ENCODE measurements at places on chromosomes 7 and 10.

DNA sequence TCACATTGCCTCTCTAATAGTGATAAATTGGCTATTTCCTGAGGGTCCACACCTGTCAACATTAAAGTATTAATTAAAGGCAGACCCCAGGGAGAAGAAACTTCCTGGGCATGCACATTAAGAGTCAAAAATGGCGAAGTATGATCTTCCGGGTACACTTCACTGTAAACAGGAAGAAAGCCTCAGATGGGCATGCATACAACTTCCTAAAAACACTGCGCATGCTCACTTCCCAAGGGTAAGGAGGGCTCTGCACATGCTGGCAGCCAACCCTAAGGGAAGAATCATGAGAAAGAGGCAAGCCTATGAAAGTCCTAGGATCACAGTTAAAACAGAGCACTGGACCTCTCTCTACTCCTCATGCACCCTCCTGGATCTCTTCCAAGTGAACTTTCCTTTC is 80.1 kb upstream of the IMMP2L start:
- DNase-seq, result no peak

DNA sequence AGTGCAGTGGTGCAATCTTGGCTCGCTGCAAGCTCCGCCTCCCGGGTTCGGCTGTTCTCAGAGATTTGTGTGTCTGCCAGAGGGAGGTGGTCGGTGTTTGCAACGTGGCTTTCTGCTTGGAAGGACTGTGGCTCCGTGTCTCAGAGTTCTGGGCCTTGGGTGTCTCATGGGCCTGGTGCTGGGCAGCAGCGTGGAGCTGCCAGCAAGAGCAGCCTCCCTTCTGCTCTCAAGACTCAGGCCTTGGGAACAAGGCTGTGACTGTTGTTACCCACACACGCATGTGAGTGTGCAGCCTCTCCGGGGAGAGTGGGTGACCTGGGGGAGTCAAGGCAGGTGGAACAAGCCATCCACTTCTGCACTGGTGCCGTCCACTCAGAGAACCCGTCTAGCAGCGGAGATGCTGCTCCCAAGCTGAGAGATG is 52.0 kb downstream of the VIPR2 start:
- DNase-seq, result no peak

DNA sequence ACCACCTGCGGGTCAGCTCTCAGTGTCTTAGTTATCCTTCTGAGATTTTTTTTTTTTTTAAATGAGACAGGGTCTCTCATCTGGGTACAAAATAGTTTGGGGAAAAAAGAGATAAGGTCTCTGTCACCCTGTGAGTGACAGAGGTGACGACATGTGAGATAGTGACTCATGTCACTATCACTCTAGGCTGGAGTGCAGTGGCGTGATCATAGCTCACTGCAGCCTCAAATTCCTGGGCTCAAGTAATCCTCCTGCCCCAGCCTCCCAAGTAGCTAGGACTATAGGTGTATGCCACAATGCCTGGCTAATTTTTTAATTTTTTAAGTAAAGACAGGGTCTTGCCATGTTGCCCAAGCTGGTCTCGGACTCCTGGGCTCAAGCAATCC is 10.4 kb downstream of the BLVRA start:
- no peak for DNase-seq

- no peak for DNase-seq
Observed at GRCh38 chr10:74760086-74760979, 66.1 kb upstream of the KAT6B start.

GRCh38 chr7:155919391-155920067 is 107.3 kb upstream of the SHH start:
- DNase-seq, result no peak

All from DND-41 (cell line).